ENCODE measurements at places on chromosomes 7 and 10.

DNA sequence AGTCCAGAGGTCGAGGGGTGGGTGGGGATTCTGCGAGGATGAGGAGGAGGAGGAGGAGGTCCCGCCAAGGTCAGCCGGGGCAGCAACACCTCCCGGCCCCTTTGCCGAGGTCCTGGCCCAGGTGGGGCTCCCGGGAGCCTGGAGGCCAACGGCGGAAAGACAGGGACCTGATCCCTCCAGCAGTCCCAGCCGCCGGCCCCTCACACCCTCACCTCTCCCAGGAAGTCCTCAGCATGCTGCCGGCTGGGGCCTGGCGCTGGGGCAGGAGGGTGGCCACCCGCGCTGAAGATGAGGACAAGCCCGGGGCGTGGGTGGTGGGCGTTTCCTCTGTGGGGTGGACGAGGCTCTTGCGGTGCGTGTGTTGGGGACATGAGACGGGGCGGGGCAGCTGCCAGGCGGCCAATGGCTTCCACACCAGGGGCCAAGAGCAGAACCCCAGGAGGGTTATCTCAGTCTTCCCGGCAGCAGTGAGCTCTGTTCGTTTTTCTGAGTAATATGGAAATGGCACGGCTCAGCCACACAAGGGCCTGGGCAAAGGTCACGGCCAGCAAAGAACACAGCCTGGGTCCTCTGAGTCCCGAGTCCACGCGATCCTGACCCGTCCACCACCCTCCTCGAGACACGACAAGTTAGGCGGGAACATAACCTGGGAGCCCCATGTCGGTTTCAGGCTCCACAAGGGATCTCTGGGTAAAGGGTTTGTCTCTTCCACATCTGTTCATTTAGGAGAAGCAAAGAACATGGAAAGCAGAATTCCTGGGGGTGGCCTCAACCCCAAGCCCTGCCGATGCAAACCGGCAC lies 82.9 kb upstream of the PDGFA start:
- no peak for DNase-seq

DNA sequence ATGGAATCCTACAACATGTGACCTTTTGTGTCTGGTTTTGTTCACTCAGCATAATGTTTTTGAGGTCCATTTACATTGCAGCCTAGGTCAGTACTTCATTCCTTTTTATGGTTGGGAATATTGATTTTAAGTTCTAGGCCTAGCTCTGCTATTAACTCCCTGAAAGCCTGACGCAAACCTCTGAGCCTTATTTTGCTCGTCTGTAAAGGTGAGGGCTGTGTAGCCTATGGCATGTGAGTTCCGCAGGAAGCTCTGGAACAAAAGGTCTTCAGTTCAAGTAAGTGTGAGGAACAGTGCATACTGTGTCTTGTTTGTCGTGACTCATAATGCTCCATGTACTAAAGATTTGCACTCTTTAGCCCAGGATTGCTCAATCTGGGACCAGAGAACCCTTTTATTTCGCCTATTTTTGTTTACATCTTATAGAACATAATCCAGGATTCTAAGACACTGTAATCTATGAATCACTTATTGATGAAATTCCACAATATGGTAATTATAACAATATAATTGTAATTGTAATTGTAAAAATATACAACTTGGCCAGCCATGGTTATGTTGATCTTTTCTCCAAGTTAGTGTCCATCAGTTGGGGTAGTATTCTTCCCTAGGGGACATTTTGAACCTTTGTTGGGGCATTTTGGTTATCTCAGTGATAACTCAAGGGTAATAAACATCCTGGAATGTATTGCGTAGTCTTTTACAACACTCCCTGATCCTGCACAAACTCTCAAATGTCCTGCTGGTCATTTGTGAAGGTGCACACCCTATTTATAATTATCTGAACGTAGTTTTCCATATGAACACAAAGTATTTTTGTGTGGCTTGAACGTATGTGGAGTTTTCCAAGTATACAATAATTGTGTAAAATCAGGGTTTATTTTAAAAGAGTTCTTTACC lies 184.7 kb downstream of the VTI1A start:
- no peak for DNase-seq

GRCh38 chr7:151137791-151138152 lies 29.7 kb downstream of the GBX1 start:
- DNase-seq: no peak

GRCh38 chr10:70891627-70892026 lies 3.3 kb upstream of the PCBD1 start:
- no peak for DNase-seq

GRCh38 chr7:27560706-27561235 lies 101.9 kb downstream of the HIBADH start:
- no peak for DNase-seq

- no peak for DNase-seq
Observed at GRCh38 chr10:61115897-61116296, 171.9 kb upstream of the RHOBTB1 start.

DNA sequence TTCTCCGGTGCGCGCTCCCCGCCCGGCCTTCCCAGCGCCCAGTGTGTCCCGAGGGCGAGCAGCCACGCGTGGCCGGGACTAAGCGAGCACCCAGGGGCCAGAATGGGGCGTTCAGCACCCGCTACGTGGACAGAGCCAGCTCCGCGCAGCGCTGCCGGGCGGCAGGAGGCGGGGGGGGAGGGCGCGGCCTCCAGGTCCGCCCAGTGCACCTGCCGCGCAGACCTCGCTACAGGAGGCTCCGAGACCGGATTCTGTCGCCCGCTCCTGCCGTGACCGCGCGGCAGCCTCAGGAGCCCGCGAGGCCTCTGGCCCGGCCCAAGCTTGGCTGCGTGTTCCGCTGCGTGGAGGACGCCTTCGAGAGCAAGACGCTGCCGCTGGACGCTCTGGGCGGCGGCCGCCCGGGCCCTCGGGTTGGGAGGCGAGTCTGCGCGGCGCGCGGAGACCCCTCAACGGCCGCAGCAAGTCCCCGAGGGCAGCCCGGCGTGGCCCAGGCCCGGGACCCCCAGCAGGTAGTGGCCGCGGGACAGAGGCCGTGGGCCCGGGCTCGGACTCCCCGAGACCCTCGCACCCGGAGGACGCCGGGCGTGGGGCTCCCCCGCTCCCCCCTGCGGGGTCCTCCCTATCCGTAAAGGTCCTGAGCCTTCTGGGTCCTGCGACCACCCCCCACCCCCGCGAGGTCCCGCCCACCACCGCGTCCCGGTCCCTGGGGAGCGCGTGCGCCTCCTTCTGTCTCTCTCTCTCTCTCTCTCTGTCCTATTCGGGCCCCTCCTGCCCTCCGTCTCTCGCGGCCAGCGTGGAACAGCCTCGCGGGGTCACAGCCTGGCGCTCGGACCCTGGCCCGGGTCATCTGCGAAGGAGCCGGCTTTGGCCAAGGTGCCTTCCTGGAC lies 904 bp upstream of the DPYSL4 start:
- DNase-seq: no peak
